ENCODE measurements at places on chromosomes 16 and 17.

GRCh38 chr16:70529051-70529777, 5.6 kb downstream of the SF3B3 start:
- peak; percentile 70 for DNase-seq

DNA sequence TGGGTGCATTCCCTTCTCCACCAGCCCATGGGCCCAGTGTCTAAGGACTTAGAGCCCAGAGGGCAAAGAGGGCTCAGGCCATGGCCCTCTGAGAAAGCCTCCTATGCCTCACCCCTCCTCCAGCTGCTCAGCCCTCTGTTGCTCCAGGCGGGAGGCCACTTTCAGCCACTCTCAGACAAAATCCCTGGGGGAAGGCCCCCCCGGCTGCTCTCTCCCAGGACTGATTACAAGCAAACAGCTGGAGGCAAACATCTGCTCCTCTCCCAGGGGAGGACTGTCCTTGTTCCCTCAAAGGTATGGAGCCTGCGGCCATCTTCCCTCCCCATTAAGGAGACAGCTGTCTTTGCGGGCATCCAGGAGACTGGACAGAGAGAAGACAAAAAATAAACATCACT, 54.9 kb upstream of the DLX4 start:
- no peak for DNase-seq

GRCh38 chr17:78619334-78619733, 42.1 kb upstream of the DNAH17 start:
- no peak for DNase-seq

- no peak for DNase-seq
These were observed 281.6 kb downstream of the RBFOX1 start for GRCh38 chr16:7614021-7614795.

- DNase-seq = no peak
These were observed at the start of gene AANAT for GRCh38 chr17:76467366-76467765. TSS of gene AANAT (plus strand) at chr17:76467603. CDS start at chr17:76468747, 1,144 bp downstream.

- DNase-seq = no peak
These were observed 11.0 kb upstream of the EDC4 start for GRCh38 chr16:67861877-67862276.

- no peak for DNase-seq
These were observed 19.1 kb downstream of the PDP2 start for GRCh38 chr16:66899310-66899944.

GRCh38 chr16:83602761-83603722, 204.7 kb upstream of the HSBP1 start:
- DNase-seq = no peak

- peak; percentile 26 for DNase-seq
These were observed 30.3 kb downstream of the MEOX1 start for GRCh38 chr17:43631429-43631828.

DNA sequence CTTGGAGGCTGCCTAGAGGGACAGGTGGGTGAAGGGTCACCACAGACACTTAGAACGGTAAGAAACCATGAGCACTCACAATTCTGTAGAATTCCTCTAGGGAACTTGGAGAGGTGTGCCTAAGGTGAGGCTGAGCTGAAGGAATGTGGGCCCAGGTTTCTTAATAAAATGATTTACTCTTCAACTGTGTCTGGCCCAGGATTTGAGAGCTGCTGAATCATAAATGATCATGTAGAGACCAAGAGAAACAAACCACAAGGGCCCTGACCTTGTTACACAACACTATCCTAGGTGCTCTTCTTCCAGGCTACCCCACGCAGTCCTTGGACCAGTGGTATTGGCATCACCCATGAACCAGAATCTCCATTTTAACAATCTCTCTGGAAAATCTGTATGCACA, 27.7 kb downstream of the ZNF18 start:
- no peak for DNase-seq

GRCh38 chr16:81599034-81599744, 154.6 kb downstream of the CMIP start:
- DNase-seq = no peak

GRCh38 chr17:65360961-65361552, 200.4 kb downstream of the AXIN2 start:
- no peak for DNase-seq

Measured in fibroblast of skin of right quadriceps (primary cell).